ENCODE measurements at places on chromosomes 2 and 18. TPM values are rescaled to one million over a fixed set of nuclear protein-coding genes. Genes with fewer than 3 reads are reported as not detected.

ELOA2 gene
- not detected for total RNA-seq

CDK15 gene
- total RNA-seq, result not detected

CRYBA2 gene
- 0.25 TPM for total RNA-seq

NAT8 gene
- total RNA-seq, result not detected

CYP1B1 gene
- total RNA-seq, result 4.5 TPM

TSPYL6 gene
- not detected for total RNA-seq

ST6GAL2 gene
- total RNA-seq, result 13.1 TPM

ITSN2 gene
- total RNA-seq, result 21.2 TPM

FHOD3 gene
- total RNA-seq, result 2.9 TPM

MRPS5 gene
- 73.3 TPM for total RNA-seq

CAVIN2 gene
- 45.9 TPM for total RNA-seq

DPYSL5 gene
- 5.6 TPM for total RNA-seq

DIS3L2 gene
- 13.2 TPM for total RNA-seq

SIX3 gene
- 4.1 TPM for total RNA-seq

TUBA3D gene
- 10.3 TPM for total RNA-seq

VSNL1 gene
- not detected for total RNA-seq

LIMS4 gene
- total RNA-seq, result 0.60 TPM

CRYGD gene
- total RNA-seq, result not detected

CAPN13 gene
- 0.12 TPM for total RNA-seq

BUB1 gene
- 35.4 TPM for total RNA-seq

NEU4 gene
- 0.17 TPM for total RNA-seq

DPP4 gene
- total RNA-seq, result 0.69 TPM

TOGARAM2 gene
- total RNA-seq, result 0.20 TPM

ARHGAP28 gene
- not detected for total RNA-seq

KCNK3 gene
- 0.57 TPM for total RNA-seq
